ENCODE measurements at places on chromosomes 11 and 22. TPM values are rescaled to one million over a fixed set of nuclear protein-coding genes. Genes with fewer than 3 reads are reported as not detected.

GRCh38 chr11:101439488-101439887 lies 144.3 kb downstream of the TRPC6 start:
- DNase-seq: no peak

DNA sequence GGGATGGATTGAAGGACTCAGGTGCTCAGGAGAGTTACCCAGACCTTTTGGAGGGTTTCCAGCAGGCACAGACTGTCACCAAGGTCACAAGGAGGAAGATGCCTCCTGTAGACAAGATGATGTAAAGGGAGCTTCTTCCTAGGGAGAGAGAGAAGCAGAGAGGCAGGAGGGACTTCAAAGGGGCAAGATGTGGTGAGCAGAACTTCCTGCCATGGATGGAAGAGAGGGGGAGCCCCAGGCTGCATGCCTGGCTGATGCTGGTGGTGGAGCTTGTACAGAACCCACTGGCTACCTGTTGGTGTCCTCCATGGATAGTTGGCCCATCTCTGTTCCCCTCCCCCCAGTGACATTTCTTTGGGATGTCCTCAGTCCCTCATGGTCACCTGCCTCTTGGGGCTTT lies 4.2 kb downstream of the HEPN1 start:
- DNase-seq: no peak

DNA sequence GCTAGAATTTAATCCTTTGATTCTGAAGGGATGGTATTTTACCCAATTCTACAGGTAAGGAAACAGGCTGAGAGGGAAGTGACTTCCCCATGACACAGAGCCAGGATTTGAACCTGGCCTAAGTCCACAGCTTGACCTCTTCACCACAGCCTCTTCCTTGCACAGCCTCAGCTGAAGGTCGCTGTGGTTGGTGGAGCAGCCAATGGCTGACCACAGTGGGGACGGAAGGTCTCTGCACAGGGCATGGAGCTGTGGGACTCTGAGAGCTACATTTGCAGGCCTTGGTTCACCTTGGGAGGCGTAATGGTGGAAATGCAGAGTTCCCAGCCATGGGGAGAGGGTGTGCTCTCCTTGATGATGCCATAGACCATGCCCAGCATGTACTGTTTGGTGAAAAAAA lies 295.0 kb downstream of the DDX10 start:
- peak; percentile 53 for DNase-seq

DNA sequence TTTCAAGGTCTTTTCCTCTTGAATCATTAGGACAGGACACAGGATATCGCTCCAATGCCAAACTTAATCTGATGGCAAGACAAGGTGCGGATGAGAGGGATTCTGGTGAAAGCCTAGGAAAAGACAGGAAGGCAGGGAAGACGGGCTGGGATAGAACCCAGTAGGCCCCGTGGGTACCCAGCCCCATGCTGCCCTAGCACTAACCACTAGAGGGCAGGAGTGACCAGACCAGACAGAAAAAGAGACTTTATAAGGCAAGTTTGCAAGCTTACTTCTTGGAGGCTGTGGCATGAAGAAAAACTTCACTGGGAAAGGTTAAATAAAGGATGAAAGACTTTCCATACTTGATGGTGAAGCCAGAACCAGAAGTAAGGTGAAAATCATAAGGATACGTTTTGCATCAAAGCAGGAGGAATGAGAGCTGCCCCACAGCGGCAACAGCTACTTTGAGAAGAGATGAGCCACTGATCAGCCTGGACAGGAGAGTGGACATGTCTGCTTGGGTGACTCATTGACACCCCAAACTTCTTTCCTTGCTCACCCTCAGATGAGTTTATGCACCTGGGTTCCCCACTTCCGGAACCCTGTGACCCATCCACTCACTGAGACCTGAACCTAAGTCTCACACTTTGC lies 39.8 kb downstream of the SYN3 start:
- DNase-seq: peak; percentile 40

DNA sequence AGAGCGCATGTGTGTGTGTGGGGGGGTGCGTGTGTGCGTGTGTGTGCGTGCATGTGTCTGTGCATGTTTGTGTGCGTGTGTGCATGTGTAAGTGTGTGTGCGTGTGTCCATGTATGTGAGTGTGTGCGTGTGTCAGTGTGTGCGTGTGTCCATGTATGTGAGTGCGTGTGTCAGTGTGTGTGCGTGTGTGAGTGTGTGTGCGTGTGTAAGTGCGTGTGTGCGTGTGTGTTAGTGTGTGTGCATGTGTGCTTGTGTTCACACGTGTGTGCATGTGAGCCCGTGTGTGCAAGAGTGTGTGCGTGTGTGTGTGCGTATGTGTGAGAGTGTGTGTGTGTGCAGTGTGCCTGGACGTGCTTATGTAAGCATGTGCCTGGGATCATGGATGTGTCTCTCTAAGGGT lies 14.7 kb upstream of the APOL6 start:
- DNase-seq: no peak

- DNase-seq: no peak
These were observed 342.6 kb downstream of the SOX6 start for GRCh38 chr11:16013649-16014275.

GRCh38 chr22:40410272-40410671 lies 39.9 kb downstream of the SGSM3 start:
- DNase-seq: no peak

DNA sequence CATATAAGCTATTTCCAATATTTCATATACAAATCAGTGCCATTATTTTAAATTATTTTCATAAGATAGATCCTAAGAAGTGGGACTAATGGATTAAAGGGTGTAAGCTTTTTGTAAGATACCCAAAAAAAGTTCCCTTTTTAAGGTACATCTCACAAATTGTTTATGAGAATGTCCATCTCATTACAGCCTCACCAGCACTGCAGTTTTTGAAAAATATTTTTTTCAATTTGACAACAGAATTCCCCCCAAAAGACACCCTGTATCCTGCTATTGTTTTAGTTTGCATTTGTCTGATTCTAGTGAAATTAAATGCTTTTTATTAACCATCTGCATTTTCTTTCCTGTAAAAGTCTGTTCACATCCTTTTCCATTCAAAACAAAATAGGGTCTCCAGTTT lies 69.0 kb downstream of the TIMP3 start:
- DNase-seq: no peak

DNA sequence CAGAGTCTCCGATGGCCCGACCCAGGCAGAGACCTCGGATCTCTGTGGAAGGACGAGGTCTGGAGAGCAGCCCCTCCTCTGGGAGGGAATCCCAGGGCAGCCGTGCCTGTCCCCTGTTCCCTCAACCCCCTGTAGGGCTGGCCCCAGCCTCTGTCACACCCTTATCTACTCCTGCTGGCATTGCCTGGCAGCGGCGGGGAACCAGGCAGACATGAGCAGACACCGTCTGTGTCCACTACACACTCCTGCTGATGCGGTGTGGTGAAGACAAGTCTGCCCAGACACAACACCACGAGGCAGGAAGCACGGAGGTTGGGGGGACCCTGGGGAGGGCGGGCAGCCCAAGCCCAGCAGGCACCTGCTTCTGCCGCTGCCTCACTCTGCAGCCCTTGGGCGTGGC lies 52.5 kb upstream of the A4GALT start:
- DNase-seq: peak; percentile 75

DNA sequence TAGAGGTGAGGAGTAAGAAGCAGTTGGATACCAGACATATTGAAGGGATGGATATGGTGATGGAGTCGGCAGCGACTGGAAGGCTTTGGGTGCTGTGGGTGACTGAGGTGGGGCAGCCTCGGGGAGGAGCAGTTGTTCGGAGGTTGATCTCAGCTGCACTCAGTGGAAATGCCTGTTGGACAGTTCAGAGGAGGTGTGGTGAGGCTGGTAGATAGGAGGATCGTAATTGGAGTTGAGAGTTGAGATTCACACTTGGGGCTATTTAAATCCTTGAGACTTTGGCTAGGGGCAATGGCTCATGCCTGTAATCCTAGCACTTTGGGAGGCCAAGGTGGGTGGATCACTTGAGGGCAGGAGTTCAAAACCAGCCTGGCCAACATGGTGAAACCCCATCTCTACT lies 6.9 kb downstream of the OTUB1 start:
- peak; percentile 53 for DNase-seq

- DNase-seq: no peak
These were observed 103.3 kb upstream of the NNMT start for GRCh38 chr11:114192841-114193389.

The PARVB gene
- 80.0 TPM for total RNA-seq
